T-helper 17 cell (primary cell): ENCODE measurements at places on chromosomes 6 and 20.

- no peak for DNase-seq
Observed at GRCh38 chr20:34369265-34369664, 6.2 kb downstream of the ITCH start.

DNA sequence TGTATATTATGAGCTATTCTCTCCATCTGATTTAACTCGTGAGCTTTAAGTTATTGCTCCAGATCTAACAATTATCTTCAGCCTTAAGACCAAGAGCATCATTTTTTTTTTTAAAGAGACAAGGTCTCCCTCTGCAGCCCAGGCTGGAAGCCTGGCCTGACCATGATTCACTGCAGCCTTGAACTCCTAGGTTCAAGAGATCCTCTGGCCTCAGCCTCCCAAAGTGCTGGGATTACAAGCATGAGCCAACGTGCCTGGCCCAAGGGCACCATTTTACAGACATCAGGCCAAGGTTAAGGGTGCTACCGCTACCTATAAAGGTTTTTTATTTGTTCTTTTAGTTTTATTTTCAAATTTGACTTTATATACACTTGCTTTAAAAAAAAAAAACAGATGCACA lies 2.3 kb downstream of the SUPT3H start:
- no peak for DNase-seq

- DNase-seq: no peak
Observed at GRCh38 chr6:49001856-49002541, 461.1 kb downstream of the MMUT start.

- no peak for DNase-seq
Observed at GRCh38 chr6:16544006-16544405, 217.3 kb downstream of the ATXN1 start.

GRCh38 chr6:110334423-110335180 lies 23.5 kb downstream of the METTL24 start:
- DNase-seq: no peak

DNA sequence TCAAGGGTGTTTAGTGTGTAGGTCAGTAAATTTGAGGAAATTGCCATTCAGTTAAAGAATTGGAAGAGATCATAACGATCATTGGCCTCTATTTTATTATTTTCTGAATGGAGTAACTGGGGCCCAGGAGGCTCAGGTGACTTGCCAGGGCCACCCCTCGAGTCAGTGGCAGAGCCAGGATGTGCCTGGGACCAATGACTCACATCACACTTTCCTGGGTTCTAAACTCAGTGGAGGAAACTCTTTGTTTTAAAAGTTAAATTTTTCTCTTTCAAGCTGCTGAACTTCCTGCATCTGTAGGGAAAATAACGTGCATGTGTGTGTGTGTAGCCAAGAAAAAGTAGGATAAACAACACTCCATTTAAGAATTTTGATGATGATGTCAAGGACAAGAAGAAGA lies 135.5 kb downstream of the MYLK4 start:
- DNase-seq: no peak

GRCh38 chr6:28979679-28980078 lies 25.4 kb downstream of the ZNF311 start:
- DNase-seq: no peak

DNA sequence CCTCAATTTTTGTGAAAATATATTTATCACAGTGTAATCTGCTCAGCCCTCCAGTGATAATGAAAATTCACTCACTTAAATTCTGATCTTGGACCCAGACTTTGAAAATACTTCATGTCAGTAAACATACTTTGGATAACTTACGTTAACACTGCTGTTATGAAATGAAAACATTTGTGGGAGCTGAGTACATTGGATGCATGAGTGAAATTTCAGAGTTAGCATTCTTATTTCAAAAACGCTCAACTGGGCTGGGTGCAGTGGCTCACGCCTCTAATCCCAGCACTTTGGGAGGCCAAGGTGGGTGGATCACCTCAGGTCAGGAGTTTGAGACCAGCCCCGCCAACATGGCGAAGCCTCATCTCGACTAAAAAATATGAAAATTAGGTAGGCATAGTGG lies 196.4 kb downstream of the UTRN start:
- no peak for DNase-seq

DNA sequence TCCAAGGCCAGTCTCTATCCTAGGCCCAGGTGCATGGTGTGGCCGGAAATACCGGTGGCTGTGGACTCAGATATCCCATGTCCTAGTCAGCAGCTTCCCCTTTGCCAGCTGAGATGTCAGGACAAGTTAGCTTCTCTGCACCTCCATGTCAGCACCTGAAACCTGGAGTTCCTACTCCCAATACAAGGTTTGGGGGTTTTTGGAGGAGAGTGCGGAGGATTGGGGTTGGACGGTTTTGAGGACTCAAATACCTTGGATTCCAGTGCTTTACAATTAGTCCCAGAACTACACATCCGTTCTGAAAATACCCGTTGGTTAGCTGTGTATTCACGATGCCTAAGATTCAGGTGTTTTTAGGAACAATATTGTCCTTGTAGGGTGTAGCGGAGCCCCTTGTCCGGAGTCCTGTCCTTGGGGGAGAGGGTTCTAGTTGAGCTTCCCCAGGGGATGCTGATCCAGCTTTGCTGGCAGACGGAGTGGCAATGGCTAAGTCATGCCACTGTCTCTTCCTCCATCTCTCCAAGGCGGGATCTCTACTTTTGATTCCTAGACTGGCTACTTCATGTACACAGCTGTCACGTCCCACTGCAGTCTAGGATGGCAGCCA lies 45.0 kb downstream of the ADNP start:
- DNase-seq: no peak

DNA sequence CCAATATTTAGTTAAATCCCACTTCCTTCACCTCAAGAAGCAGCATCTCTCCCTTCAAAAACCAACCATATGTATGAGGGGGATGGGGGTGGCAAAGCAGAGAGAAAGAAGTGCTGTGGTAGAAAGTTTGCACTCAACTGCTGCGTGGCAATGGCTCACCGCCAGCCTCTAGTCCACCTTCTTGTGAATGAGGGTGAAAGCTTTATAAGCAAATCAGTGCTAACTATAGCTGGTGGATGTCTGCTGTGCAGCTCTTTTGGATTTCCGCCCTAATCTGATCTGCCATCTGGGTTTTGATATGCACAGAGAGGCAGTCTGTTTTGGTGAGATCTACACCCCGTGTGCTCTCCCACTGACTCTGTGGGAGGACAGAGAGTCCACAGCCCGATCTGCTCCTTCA lies 281.2 kb upstream of the SUPT3H start:
- no peak for DNase-seq

DNA sequence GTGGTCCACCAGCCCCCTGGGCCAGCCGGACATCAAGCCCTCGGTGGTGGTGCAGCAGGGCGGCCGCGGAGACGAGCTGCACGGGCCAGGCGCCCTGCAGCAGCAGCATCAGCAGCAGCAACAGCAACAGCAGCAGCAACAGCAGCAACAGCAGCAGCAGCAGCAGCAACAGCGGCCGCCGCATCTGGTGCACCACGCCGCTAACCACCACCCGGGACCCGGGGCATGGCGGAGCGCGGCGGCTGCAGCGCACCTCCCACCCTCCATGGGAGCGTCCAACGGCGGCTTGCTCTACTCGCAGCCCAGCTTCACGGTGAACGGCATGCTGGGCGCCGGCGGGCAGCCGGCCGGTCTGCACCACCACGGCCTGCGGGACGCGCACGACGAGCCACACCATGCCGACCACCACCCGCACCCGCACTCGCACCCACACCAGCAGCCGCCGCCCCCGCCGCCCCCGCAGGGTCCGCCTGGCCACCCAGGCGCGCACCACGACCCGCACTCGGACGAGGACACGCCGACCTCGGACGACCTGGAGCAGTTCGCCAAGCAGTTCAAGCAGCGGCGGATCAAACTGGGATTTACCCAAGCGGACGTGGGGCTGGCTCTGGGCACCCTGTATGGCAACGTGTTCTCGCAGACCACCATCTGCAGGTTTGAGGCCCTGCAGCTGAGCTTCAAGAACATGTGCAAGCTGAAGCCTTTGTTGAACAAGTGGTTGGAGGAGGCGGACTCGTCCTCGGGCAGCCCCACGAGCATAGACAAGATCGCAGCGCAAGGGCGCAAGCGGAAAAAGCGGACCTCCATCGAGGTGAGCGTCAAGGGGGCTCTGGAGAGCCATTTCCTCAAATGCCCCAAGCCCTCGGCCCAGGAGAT lies 1.0 kb downstream of the POU3F2 start:
- no peak for DNase-seq

GRCh38 chr20:19858466-19859371 lies 100.7 kb downstream of the RIN2 start:
- DNase-seq: no peak

GRCh38 chr6:19754686-19755085 lies 82.5 kb upstream of the ID4 start:
- DNase-seq: no peak

DNA sequence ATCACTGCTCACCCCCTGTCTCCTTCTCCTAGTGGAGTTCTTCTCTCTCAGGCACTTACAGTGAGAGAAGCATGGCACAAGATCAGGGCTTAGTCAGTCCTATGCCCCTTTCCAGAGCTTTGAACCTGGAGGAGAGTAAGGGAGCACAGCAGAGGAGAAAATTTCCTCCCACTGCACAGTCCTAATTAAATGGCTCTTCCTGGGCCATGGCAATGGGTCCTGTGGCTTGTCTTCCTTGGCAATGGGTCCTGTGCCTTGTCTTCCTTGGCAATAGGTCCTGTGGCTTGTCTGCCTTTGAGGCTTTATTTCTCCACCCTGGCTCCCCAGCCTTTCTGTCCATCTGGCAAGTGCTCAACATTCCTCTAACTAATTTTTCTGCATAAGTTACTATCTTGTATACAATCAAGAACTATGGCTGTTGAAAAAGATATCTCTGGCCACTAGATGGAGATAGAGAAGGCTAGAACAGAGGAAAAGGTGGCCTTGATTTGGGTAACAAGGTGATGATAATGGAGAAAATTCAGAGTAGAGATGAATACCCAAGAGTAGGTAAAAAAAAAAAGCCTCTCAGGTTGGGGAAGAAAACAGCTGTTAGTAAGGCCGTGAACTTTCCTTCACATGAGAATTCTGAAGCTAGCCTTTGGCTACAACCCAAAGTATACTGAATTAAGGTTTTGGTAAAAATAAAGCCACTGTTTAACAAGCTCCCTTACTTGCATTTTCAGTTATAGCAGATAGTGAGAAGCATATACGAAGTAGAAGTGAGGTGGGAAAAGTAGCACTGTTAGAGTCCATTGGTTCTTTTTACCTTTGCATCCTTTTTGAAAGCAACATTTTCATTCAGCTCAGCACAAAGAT lies 504.9 kb downstream of the DOK5 start:
- no peak for DNase-seq

DNA sequence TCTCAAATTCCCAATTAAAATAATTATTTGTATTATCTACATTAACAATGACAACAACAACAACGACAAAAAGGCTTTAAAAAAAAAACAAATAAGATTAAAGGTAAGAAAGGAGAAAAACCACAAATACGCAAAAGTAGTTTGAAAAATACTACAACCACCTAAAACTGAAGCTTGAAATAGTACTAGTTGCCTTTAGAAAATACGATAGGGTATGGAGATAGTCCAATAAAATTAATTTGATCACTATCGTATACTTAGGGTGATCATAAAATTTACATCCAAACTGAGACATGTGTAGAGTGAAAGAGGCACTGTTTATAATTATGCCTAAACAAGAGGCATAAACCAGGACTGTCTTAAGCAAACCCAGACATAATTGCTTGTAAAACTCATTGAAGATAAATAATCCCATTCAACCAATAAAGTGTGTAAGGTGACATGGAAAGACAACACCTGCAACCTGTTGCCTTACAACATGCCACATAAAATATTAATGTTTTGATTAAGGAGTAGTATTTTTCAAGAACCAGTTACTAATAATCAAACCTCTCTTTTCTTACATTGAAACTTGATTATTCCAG lies 22.7 kb downstream of the REPS1 start:
- no peak for DNase-seq

DNA sequence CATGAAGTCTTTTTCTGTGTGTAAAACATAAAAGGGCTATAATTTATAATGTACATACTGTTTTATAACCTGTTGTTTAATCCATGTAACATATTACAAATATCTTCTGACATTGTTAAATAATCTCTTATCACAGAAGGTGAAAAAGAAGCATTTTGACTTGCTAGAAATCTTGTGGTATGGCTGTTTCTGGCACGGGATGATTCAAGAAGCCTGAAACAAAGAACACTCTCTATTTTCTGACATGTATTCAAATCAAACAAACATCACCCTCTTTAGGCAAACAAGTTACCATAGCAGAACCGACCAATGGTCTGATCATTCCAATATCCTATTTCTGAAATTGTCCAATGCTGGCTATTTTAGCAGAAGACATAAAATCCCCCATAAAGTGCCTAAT lies 55.4 kb downstream of the HS3ST5 start:
- DNase-seq: no peak

DNA sequence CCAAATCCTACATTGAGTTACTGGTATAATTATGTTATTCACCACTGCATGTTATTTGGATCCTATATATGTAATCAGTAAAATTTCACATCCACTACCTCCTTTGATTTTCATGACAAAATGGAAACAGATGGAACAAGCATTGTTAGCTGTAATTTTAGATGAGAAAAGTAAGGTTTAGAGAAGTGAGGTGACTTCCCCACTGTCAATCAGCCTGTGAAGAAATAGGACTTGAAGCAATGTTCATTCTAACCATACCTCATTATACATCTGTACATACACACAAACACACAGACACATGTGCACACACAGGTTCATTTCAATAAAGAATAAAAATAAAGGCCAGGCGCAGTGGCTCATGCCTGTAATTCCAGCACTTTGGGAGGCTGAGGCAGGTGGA lies 23.7 kb upstream of the QKI start:
- DNase-seq: no peak

- no peak for DNase-seq
Observed at GRCh38 chr6:31597006-31597405, 4.2 kb upstream of the NCR3 start.

DNA sequence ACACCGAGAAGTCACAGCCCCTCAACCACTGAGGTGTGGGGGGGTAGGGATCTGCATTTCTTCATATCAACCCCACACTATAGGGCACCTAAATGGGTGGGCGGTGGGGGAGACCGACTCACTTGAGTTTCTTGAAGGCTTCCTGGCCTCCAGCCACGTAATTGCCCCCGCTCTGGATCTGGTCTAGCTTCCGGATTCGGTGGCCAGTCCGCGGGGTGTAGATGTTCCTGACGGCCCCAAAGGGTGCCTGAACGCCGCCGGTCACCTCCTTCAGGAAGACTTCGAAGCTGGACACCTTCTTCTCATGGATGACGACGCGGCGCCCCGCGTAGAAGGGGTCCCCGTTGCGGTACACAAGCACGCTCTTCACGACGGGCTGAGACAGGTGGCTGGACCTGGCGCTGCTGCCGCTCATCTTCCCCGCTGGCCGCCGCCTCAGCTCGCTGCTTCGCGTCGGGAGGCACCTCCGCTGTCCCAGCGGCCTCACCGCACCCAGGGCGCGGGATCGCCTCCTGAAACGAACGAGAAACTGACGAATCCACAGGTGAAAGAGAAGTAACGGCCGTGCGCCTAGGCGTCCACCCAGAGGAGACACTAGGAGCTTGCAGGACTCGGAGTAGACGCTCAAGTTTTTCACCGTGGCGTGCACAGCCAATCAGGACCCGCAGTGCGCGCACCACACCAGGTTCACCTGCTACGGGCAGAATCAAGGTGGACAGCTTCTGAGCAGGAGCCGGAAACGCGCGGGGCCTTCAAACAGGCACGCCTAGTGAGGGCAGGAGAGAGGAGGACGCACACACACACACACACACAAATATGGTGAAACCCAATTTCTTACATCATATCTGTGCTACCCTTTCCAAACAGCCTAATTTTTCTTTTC lies at the start of gene DCDC2:
TSS of gene DCDC2 (minus strand) at position 724 of the 883 bp plus-strand sequence. CDS start at position 415, 309 bp downstream.
- peak; percentile 11 for DNase-seq

- no peak for DNase-seq
Observed at GRCh38 chr20:25453035-25453810, 45.8 kb downstream of the GINS1 start.

- no peak for DNase-seq
Observed at GRCh38 chr6:25002326-25003091, 66.7 kb upstream of the RIPOR2 start.
